ENCODE measurements at places on chromosomes 12 and 14.

DNA sequence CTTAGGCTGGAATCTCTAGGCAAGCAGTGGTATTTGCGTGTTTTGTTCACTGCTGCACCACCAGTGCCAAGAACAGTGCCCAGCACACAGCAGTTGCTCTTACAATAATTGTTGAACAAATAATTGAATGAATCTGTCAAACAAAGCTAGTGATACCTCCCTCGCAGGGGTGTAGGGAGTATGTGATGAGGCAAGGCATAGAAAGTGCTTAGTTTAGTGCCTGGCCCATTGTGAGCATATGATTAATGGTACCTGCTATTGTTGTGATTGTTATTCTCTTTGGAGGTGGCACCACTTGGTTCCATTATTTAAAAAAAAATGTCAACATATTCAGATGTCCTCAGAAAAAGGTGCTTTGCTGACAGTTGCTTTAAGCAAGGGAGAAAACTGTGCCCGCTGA is 210.1 kb upstream of the TBX3 start:
- DNase-seq, result no peak

DNA sequence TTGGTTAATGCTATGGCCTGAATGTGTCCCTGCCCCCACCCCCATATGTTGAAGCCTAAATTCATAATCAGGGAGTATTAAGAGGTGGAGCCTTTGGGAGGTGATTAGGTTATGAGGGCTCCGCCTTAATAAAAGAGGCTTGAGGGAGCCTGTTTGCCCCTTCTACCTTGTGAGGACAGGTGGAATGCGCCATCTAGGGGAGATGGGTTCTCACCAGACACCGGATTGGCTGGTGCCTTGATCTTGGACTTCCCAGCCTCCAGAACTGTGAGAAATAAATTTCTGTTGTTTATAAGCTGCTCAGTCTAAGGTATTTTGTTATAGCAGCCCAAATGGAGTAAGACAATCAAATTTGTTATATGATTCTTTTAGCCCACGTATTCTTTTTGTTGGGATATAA is 148.3 kb downstream of the PTCSC3 start:
- no peak for DNase-seq

- DNase-seq, result no peak
These were observed 378.9 kb downstream of the FUT8 start for GRCh38 chr14:65791191-65791981.

GRCh38 chr12:104649921-104650320 is 193.2 kb downstream of the CHST11 start:
- DNase-seq, result no peak

DNA sequence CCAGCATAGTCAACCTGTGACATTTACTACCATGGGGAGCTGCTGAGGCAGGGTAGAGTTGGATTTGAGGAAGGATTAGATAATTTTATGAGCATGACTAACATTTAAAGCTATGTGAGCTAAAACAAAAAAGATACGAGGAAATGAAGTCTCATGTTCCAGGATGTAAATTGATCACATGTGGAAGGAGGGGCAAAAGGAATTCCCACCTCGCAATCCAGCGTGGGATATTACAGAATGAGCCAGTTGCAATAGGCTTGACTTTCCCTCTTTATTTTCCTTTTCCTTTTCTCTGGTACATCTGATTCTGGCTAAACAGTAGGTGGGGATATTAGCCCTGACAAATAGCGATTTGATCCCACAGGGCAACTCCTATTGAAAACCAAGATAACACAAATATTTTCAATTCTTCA is 214.9 kb upstream of the HMGA2 start:
- no peak for DNase-seq

DNA sequence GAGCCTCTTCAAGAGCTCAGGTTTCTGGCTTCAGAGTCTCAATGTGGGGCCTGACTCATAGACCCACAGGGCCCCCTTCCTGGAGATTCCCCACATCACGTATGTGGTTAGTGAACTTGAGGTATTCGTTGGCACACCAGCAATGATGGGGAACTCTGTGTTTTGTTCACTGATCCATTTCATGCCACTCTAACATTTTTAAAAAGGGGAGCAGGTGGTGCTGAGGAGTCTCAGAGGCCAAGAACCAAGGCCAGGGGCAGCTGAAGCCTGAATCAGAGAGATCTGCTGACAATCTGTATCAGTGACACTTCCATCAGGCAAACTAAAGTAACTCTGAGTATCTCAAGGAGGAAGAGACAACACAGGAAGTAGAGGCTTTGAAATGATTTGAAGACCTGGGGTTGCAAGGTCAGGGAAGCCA is 323.4 kb downstream of the VRK1 start:
- DNase-seq, result no peak

GRCh38 chr12:117361347-117361751 is at the start of gene NOS1:
NOS1 (minus strand) TSS chr12:117361626; CDS start chr12:117331069, 30,557 bp downstream.
- no peak for DNase-seq

DNA sequence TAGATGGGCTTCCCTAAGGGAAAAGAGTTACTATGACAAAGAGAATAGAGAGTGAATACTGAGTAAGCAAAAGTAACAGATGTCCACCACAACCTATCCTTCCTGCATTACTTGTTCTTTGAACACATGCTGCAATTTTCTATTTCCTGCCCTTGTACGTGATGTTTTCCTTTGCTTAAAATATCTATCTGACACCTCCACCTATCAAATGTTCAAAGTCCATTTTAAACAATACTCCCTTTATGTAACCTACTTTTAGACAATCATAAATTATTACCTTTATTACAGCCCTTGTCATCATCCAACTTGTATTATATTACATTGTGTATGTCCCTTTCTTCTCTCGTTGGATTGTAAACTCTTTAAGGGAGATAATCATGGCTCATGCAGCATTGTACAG is 147.2 kb upstream of the DYRK2 start:
- no peak for DNase-seq

DNA sequence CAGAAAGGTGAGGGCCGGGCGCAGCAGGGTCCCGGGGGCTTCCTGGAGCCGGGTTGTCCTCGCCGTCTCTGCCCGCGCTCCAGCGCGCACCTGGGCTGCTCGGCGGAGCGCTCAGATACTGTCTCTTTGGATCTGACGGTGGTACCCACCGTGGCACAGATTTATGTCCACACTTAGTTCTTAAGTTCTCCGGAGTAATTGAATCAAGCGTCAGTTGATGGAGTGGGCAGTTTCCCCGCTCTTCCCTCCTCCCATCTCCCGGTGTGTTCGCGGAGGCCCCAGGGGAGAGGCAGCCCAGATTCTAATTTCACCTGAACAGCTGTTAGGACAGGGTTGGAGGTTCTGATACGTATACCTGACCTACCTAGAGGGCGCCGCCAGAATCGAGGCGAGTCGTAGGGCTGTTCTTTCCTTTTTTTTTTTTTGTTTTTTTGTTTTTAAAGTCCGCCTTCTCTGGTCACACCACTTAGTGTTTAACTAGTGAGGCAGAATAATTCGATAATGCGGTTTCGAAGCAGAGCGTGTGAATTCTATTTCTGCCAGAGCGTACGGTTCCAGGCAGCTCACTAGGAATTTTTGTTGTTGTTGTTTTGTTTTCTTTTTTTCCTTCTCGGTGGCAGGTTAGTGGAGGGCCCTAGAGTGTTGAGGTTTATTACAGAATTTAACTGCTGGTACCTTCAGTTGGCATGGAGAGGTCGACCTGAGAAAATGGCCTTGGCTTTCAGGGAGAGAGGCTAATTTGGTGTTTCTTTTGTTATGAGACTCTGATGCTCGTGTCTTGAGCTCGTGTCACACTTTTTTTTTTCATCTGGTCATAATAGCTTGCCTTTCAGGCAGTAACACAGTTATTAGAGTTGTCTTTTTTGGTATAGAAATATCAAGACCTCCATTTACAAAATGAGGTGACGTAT is 22.3 kb upstream of the GNS start:
- DNase-seq, result no peak

- no peak for DNase-seq
These were observed 2.8 kb downstream of the VPS29 start for GRCh38 chr12:110498984-110499706.

GRCh38 chr12:107568718-107569117 is 116.9 kb upstream of the PWP1 start:
- no peak for DNase-seq

- DNase-seq, result no peak
These were observed 1.7 kb downstream of the FAIM2 start for GRCh38 chr12:49901986-49902385.

DNA sequence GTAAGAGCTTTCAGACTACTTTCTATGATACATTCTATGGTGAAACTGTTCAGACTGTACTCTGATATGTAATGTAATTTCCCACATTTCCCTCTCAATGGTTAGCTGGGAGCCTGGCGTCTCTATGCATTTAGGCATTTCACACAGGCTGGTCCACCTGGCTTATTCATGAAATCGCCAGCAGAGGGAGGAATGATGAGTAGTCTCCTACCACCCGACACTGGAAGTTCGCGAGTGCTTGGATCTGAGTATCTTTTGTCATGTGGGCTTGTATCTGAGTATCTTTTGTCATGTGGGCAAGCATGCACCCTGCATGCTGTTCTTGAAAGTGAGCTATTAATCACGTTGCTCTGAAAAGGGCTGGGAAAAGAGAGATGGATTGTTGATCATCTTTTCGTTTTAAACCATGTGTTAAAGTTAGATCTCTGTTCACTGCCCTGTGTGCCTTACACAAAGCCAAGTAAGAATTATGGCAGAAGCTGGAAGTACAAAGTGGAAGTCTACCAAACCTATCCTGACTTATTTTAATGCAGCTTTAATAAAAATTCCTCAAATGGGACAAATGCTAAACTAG is 235.0 kb downstream of the ATP23 start:
- no peak for DNase-seq

DNA sequence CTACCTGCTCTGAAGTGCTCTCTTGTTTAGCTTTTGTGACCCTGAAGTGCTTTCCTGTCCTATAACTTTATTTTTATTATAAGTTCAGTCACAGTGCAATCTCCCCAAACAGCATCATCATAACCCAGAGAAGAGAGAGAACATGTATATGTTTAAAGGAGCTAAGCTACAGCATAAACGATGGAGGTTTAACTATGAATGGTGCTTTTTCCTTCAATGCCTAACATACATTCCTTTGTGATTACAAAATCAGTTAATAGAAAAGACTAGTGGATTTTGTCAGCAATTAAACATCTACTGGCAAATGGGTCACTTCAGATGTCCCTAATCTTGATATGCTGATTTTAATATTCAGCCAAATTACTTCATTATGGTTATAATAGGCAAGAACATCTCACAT is 46.4 kb downstream of the ZFYVE21 start:
- DNase-seq, result no peak

- DNase-seq, result no peak
These were observed 47.5 kb downstream of the MRPL42 start for GRCh38 chr12:93514853-93515252.

DNA sequence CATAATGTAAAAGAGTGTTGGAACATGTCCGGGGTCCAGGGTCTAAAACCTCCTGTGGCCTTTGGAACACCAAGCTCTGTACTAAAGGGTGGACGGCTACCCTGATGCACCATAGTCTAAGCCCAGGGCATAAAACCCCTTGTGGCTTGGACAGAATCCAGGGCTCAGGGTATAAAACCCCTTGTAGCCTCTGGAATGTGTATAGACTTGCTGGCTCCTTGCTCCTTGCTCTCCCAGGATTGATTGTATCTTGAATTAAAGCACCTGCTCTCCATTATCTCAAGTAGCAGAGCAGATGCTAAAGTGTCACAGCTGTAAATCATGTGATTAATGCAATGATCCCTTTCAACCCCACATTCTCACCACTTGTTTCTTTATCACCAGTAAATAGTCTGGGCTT is 556.5 kb downstream of the LRFN5 start:
- no peak for DNase-seq

- no peak for DNase-seq
These were observed 103.9 kb upstream of the MYL2 start for GRCh38 chr12:111024205-111024801.

- DNase-seq, result no peak
These were observed 62.4 kb upstream of the BCL2L14 start for GRCh38 chr12:12008232-12008850.

DNA sequence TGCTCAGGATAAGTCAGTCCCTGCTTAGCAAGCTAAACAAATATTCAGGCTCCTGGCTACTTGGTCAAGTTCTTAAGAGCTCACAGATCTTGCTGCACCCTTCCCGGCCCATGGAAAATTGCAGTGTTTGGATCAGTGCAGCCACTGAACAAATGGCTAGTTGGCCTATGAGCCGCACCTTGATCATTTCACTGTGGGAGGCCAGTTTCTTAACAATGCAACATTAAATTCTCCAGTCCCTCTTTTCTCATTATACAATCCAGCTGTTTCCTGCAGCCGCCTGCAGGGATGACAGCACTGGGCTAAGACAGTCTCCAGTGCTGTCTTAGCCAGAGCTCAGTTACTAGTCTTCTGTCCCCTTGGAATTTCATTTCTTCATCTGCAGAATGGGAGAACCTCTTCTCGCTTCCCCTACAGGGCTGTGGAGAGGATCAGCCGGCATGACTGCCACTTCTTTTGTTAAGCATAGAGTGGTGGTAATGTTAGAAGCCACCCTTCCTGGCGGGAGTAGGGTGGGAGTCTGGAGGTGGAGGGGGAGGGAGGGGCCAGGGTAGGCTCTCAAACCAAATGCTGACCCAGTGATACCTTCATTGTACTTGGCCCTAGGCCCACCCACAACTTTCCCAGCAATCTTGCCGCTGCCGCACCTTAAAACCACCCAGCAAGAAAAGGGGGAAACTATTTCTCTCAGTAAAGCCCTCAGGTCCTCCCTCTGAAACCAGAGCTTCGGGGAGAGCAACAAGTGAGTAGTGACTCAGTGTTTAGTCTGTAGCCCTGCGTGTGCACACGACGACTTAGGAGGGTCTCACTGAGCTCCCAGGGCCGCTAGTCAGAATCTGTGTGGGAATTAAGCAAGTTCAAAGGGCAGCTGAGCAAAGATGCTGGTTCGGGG is 145.7 kb downstream of the NUAK1 start:
- DNase-seq, result no peak

- DNase-seq, result no peak
These were observed 49.2 kb downstream of the ARF6 start for GRCh38 chr14:49942090-49942489.

GRCh38 chr12:33486058-33486457 is 46.4 kb upstream of the SYT10 start:
- no peak for DNase-seq

- DNase-seq, result no peak
These were observed 27.3 kb upstream of the HELB start for GRCh38 chr12:66275040-66275439.

GRCh38 chr12:31089072-31089471 is 15.4 kb downstream of the DDX11 start:
- DNase-seq, result no peak

DNA sequence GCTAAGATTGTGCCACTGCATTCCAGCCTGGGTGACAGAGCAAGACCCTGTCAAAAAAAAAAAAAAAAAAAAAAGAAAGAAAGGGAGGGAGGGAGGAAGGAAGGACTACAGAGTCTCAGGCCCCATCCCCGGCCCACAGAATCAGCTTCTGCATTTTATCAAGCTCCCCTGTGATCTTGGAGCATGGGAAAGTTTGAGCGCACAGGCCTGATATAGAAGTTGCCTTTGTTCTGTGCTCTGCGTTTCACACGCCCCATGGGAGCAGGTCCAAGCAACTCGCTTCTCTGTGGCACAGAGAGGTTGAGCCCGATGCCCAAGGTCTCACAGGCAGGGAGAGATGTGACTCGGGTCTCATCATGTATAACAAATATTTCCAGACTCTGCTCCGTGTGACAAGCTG is 101.8 kb downstream of the PHETA1 start:
- no peak for DNase-seq

GRCh38 chr12:92272061-92272964 is 126.7 kb upstream of the BTG1 start:
- no peak for DNase-seq

- no peak for DNase-seq
These were observed 92.9 kb upstream of the DIO2 start for GRCh38 chr14:80304125-80304766.
